Right lobe of liver (tissue), 6 donors: ENCODE measurements at places on chromosomes 1 and 21.

GRCh38 chr1:6141592-6141991 is 38.5 kb downstream of the CHD5 start:
- no peak for DNase-seq

- DNase-seq = peak; percentile 64
Measured at GRCh38 chr1:92961896-92962752, 862 bp upstream of the DIPK1A start.

DNA sequence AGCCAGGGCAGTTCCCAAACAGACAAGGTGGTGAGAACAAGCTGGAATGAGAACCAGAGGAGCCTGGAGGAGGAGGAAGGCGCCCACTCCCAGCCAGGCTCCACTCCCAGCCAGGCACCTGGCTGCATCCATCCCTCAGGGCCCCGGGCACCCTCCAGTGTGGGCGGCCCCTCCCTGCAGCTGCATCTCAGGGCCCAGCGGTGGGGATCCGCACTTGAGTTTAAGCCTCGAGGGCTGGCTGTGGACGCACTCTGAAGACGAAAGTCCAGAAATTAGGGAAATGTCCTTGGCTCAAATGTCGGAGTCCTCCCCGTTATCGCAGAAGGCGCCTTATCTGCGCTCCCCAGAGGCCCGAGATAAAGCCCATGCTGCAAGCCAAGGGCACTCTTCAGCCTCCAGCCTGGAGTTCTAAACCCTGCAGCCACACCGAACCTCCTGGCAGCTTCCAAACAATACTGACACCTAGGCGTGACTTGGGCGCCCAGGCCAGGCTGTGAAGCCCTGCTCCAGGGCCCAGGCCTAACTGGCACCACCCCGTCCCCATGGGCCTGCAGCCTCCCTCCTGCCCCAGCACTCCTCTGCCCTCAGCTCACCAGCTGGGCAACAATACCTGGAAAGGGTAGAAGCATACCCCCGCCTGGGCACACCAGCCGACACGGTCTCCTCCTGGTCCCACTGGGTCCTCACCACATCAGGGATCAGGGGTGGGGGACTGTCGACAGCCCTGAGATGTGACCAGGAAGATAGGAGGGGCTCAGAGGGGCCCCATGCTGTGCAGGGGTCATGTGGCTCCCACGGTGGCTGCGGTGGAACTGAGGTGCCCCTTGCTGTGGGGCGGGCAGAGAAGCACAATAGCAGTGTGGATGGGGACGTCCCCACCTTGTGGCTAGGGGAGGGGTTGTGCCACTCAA is 184.8 kb upstream of the VAMP3 start:
- no peak for DNase-seq

GRCh38 chr1:228305721-228306152 is 97.9 kb downstream of the OBSCN start:
- DNase-seq = peak; percentile 36

- peak; percentile 22 for DNase-seq
Measured at GRCh38 chr1:197675583-197676208, 99.6 kb downstream of the DENND1B start.

DNA sequence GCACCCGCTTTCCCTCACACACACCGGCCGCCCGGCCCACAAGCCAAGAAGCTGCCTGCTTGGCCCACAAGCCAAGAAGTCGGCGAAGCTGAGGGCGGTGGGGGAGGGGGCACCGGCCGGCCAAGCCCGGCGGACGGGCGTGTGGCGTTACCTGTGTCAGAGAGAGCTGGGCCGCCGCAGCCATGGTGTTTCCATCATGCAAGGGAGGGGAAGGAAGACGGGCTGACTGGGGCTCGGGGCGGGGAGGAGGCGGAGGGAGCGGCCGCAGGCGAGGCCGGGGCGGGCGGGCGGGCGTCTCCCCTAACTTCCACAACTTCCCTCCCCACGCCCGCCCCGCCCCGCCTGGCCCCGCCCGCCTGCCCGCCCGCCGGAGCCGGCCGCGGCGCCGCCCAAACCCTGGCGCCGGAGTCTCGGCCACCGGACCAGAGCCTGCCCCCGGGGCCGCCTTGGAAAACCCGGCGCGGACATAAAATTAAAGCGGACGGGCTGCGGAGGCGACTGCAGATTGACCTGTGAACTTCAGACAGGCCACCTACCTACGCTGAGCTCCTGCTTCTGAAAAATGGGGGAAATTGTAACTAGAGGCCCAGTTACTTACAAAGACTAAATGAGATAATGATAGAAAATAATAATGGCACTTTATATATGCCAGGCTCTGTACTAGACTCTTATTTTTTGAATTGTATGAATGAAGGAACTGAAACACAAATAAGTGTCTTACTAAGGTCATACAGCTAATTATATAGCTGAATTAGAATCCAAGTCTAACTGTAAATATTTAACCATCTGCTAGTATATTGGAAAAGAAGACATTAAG is at the start of gene EPS15:
Gene EPS15, minus strand, starts transcription at position 219 of the 817 bp plus-strand sequence. Its CDS starts 35 bp downstream, at position 184.
- peak; percentile 95 for DNase-seq
